ENCODE measurements at places on chromosomes 13 and 19.

GRCh38 chr13:109938255-109938936 lies 152.0 kb upstream of the IRS2 start:
- DNase-seq, result no peak

DNA sequence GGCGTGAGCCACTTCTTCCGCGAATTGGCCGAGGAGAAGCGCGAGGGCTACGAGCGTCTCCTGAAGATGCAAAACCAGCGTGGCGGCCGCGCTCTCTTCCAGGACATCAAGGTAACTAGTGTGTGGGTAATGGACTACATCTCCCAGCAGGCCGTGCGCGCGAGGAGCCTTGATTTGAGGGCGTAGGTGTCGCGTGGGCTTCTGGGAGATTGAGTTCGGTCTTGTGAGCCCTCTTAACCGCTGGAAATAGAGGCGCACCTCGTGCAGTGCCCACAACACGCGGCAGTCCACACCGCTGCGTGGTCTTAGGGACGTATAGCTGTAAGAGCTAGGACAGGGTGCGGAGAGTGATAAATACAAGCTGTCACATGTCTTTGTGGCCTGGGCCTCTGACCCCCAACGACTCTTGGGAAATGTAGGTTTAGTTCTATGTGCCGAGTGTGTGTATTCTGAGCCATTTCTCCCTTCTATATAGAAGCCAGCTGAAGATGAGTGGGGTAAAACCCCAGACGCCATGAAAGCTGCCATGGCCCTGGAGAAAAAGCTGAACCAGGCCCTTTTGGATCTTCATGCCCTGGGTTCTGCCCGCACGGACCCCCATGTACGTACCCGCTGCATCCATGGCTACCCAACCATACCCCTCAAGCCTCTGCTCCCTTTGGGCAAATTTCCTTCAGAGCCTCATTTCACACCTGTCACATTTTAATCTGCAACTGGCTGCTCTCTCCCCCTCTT lies 864 bp downstream of the FTL start:
- peak; percentile 90 for DNase-seq

DNA sequence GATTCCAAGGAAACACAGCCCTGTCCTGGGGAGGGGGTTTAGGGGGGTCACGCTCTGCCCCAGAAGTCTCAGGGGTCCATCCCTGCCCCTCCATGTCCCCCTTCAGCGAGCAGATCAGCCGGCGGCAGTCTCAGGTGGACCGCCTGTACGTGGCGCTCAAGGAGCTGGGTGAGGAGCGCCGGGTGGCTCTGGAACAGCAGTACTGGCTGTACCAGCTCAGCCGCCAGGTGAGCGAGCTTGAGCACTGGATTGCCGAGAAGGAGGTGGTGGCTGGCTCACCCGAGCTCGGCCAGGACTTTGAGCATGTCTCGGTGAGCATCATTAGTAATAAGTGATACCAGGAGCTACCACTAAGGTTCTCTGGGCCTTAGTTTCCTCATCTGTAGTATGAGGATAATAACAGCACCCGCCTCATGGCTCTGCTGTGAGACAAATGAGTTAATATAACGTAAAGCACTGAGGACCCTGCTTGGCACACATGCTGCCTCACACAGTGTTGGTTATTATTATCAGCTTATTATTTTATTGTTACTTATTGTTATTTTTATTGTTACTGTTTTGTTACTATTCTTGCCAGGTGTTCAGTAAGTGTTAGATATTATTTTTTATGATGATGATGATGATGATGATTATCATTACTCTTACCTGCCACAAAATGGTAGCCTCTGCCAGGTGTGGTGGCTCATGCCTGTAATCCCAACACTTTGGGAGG lies 20.5 kb upstream of the SHKBP1 start:
- DNase-seq, result no peak

DNA sequence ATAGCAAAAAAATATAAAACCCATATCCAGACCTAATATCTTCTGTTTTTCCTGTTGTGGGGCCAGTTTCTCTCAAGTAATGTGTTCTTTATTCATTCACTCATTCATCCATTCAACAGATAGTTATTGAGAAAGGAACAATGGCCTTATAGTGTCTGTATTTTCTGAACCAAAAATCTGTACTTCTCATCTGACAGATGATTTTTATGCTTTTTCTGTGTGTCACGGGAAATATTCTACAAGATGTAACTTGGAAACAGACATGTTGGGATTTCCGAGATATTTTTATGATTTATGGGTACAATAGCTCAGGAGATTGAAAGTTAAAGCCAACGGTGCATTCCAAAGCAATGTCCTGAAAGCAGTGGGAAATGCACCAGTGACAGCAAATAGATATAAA lies 5.7 kb downstream of the ACOD1 start:
- no peak for DNase-seq

DNA sequence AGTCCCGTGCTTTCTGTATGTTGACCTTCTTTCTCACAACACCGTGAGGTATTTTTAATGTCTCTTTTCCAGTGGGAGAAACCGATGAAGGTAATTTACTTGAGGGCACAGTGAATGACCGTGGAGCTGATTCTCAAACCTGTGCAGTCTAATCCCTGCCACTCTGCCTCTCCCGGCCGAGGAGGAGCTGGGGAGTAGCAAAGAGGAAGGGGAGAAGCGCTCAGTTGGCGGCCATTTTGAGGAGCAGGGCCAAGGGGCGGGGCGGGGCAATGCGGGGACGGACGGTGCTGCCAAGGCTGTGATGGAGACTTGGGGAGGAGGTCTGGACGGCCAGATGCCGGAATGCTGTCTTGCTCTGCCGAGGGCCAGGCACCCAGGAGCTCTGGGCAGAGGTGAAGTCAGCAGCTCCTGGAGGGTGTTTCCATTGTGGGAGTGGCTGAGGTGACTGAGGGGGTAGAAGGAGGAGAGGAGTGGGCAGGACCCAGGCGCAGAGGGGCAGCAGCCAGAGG lies 12.4 kb upstream of the RANBP3 start:
- DNase-seq, result no peak

DNA sequence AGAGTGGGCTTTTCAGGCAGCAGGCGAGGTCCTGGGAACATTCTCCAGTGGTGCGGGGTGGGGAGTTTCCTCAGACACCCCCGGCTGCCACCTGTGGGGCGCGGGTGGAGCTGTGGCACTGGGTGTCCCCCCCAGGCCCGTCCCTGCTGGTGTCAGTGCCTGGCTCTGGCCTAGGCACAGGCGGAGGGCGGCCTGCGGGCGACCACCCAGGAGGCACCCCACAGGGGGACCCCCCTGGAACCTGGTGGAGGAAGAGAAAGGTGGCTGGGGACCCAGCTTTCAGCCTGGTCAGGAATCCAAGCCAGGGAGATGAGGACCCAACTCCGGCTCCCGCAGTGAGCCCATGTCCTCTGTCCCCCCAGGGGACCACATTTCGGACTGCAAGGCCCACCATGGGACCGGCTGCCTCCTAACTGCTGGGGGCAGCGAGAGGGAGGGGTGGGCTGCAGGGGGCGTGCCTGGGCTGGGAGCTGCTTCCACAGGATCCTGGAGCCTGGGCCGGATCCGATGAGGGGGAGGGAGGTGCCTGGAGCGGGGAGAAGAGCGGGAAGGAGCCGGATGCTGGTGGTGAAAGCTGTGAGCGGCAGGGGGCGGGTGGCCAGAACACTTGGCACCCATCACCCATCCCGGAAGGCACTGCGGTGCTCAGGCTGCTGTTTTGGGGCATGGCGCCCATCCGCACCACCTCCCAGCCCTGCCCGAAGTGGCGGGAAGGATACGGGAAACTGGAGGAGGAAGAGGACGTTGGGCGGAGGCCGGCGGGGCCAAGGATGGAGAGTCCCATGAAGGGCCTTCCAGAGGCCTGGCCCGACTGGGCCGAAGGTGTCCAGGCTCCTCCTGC lies 5.5 kb upstream of the CTXN1 start:
- no peak for DNase-seq

DNA sequence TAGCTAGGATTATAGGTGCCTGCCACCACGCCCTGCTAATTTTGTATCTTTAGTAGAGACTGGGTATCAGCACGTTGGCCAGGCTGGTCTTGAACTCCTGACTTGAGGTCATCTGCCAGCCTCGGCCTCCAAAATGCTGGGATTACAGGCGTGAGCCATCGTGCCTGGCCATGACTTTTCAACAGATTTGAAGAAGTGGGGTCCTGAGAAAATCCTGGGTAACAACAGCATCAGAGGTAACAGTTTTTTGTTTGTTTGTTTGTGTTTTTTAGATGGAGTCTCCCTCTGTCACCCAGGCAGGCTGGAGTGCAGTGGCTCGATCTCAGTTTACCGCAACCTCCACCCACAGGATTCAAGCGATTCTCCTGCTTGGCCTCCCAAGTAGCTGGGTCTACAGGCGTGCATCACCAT lies 3.7 kb downstream of the JUNB start:
- no peak for DNase-seq
